ENCODE measurements at places on chromosomes 6 and 20.

DNA sequence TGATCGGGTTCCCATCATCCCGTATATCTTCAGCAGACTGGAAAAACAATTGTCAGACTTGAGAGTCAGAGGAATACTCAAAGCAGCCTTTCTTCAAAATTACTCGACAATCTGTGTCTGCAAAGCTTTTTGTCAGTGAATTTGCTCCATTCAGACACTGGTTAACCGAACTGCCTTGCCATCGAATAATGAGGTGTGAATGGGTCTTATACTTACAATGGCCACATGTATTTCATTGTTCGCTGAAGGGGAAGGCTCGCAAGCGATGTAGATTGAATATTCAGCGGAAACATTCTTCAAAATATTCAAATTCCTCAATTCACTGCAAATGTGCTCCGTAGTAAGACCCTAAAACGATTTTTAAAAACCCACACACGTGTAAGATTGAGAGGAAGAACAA lies 32.9 kb downstream of the JAG1 start:
- DNase-seq: no peak

- DNase-seq: no peak
Observed at GRCh38 chr20:17698384-17698783, 1.4 kb upstream of the BANF2 start.

- no peak for DNase-seq
Observed at GRCh38 chr20:43840382-43841070, 74.1 kb upstream of the TOX2 start.

- no peak for DNase-seq
Observed at GRCh38 chr6:38146021-38146733, 326.6 kb downstream of the ZFAND3 start.

- DNase-seq: no peak
Observed at GRCh38 chr20:12177657-12178293, 260.1 kb downstream of the BTBD3 start.

DNA sequence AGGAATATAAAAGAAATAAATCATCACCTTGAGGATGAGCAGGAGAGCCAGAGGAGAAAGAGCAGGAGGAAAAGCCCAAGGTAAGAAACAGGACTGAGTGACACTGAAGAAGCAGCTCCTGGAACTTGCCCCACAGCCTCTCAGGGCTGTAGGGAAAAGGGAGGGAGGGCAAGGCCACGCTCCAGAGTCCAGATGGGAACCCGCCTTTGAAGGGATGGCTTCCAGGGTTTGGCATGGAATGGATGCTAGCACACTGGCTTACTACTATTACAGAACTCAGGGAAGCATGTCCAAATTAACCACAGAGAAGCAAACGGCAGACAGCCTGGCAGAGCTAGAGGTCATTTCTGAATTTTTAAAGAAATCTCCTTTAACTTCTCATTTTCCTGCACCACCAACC lies 26.8 kb downstream of the RALGAPA2 start:
- no peak for DNase-seq

DNA sequence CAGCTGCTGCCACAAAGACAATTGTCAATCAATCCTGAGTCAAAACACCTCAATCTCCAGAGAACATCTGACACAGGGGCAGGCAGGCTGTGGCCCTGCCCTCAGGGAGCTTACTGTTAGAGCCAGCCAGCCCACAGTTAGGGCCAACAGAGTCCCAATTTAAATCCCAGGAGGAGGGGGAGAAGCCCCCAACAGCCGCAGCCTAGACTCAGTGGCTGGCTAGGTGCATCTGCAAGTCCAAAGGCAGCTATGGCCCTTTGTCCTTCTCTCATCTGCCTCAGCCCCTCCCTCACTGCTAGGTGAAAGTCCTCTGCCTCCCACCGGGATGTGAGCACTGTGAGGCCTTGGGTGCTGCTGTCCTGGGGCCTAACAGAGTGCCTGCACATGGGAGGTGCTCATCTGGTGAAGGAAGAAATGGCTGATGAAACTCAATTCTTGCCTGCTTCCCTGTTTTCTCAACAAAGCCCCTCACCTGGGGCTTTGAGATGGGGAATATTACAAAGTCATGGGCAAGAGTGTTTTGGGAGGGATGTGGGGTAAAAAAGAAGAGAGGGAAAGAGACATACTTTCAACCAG lies 33.7 kb upstream of the VEGFA start:
- DNase-seq: no peak

DNA sequence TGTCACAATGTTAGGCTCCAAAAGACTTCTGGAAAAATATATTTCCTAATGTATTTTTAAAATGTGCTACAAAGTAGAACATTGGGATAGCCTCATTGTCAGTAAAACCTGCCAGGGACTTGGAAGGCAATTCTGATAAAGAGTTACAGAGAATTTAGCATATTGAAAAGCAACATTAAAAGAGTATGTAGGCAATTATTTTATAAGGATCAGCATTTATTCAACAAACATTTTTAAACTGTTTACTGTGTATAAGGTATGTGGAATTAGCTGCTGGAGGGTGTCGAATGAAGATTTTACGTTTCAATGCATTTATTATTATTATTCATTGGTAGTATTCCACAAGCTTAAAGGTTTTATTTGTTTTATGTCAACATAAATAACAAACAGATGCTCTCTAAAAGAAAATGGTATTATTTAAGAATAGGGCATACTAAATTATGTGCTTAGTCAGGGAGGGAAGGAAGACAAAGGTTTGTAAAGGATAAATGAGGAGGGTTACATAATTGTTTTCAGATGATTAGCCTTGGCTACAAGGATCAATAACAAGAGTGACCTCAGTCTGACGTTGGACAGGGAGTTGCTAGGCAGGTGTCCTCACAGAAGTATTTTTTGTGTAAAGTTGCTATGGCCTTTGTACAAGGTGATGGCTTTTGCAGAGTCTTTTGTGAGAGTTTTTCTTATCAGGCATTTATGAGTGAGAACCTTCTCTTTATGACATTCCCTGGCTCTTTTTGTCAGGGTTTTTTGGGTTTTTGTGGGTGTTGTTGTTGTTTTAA lies 313.4 kb upstream of the PLCB4 start:
- no peak for DNase-seq

- no peak for DNase-seq
Observed at GRCh38 chr6:33927616-33928015, 123.8 kb upstream of the MLN start.

GRCh38 chr20:46228670-46229069 lies 79.6 kb downstream of the CDH22 start:
- DNase-seq: no peak

DNA sequence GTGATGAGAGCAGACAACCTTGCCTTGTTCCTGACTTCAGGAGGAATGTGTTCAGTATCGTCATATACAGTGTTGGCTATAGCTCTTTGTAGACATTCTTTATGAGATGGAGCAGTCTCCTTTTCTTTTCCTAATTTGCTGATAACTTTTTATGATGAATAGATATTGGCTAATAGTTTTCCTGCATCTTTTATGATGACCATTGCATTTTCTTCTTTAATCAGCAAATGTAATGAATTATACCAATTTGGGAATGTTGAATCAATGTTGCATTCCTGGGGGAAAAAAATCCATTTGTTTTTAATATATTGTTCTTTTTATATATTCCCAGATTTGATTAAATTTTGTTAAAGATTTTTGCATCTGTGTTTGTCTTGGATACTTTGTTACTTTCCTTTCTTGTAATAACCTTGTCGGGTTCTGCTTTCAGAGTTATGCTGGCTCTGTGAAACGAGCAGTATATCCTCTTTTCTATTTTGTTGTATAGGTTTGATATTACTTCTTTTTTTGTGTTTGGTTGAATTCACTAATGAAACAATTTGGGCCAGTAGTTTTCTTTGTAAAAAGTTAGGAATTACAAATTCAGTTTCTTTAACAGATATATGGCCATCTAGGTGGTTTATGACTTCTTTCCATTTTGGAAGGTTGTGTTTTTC lies 23.9 kb downstream of the KDM1B start:
- no peak for DNase-seq

- DNase-seq: no peak
Observed at GRCh38 chr20:33108661-33109060, 29.2 kb downstream of the BPIFB4 start.

- no peak for DNase-seq
Observed at GRCh38 chr6:169008641-169009257, 244.9 kb downstream of the THBS2 start.

- no peak for DNase-seq
Observed at GRCh38 chr6:122930252-122931180, 65.5 kb upstream of the CLVS2 start.

GRCh38 chr20:57908704-57909630 lies 199.2 kb upstream of the PMEPA1 start:
- no peak for DNase-seq

DNA sequence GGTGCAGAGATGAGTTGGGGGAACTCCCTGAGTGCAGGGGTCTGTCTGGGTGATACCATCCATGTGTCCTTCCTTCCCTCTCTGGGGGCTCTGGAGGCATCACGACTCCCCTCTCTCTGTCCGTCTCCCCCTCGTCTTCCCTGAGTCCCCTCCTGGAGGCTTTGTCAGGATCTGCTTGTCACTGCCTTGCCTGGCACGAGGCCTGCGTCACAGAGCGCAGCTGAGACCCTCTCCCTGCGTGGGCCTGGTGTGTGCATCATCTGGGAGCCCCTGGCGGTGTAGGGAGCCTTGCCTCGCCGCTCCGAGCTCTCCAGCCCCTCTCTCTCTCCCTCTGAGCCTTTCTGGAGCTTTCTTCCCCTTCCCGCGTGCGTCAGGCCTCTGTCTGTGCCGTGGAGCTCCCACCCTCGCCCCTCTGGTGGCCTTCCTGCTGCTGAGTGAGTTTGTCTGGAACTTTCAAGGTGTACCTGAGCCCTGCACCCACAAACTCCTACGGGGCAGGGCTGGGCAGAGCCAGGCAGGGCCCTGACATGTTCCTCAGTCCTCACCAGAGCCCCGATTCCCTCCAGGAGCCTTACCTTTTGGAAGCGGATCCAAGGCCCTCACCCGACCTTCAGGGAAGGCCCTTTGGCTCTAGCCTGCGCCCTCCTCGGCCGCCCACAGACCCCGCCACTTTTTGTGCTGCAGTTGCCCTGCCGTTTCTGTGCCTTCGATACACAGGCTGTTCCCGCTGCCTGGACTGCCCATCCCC lies 70.3 kb downstream of the SRC start:
- DNase-seq: no peak

- no peak for DNase-seq
Observed at GRCh38 chr6:3617681-3618311, 133.7 kb downstream of the PXDC1 start.

DNA sequence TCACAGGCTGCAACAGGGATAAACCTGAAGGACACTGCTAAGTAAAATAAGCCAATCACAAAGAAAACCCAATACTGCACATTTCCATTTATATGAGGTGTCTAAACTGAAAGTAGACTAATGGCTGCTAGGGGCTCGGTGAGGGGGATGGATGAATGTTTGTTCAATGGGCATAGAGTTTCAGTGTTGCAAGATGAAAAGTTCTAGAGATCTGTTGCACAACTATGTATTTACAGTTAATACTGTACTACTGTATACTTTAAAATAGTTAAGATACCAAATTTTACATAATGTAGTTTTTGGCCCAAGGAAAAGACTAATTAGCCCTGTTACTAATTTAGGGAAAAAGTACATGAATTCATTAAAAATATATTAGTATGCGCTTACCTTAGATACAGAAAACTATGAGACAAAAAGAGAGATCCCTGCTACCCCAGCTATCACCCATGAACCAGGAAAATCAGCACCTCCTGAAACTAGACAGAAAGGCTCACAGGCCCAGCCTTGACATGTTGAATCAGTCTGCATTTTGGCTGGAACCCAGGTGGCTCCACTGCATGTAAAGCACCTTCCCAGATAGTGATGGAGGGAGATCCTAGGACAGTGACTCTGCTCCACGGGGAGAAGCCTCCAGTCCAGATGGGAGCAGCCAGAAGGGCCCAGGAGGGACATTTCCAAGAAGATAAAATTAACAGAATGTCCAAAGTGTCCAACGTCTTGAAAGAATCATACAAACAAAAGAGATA lies 16.1 kb downstream of the HLA-F start:
- no peak for DNase-seq

DNA sequence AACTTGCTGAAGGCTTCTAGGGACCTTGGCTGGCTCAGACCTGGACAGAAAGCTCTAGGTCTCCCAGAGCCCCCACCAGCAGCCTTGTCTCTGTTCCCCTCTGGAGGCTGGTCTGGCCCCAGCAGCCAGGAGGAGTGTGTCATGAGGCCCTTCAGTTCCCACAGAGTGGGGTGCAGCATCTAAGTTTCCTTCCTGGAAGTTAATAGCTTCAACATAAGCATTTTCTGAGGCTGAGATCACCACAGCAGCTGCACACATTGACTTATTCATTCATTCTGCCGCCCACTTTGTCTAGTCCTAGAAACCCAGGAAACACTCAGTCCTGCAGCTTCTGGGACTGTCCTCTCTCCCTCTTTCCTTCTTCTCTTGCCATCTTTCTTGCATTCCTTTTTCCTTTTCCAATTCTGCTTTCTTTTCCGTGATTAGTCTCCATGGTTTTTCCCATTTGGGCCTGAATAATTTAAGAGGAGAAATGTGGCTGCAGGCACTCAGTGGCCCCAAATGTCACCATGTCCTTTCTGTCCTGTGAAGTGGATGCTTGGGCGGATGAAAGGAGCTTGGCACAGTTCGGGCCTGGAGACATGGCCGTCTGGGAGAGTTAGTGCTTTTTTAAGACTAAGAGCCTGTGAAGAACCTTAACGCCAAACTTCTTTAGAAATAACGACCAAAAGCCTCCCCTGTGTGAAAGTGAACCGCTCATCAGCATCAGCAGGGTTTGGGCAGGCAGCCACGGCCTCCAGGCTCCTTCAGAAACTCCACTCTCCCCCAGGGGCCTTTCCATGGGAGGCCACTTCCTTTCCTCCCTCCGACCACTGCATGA lies 31.0 kb upstream of the PCMTD2 start:
- DNase-seq: no peak

DNA sequence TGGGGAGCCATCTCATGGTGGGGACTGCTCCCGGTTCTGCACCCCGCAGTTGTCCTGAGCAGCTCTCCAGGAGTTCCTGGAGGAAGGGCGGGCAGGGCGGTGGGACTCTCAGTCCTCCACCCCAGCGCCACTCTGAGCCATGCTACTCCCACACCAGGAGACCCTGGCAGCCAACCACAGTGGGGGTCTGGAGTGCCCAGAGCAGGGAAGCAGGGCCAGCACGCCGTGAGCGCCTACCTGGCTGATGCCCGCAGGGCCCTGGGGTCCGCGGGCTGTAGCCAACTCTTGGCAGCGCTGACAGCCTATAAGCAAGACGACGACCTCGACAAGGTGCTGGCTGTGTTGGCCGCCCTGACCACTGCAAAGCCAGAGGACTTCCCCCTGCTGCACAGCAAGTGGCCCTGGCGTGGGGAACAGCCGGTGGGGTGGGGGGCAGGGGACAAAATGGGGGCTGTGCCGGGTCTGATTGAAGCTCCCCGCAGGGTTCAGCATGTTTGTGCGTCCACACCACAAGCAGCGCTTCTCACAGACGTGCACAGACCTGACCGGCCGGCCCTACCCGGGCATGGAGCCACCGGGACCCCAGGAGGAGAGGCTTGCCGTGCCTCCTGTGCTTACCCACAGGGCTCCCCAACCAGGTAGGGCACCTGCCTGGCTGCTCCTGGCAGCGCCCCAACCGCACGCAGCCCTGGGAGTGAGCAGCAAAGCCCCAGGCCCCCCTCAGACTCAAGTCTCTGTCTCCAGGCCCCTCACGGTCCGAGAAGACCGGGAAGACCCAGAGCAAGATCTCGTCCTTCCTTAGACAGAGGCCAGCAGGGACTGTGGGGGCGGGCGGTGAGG lies 1.6 kb upstream of the TNFRSF6B start:
- no peak for DNase-seq
